ENCODE measurements at places on chromosomes 5 and 9.
A peak's percentile ranks its signal among the peaks of the same experiment; 100 is the strongest.

DNA sequence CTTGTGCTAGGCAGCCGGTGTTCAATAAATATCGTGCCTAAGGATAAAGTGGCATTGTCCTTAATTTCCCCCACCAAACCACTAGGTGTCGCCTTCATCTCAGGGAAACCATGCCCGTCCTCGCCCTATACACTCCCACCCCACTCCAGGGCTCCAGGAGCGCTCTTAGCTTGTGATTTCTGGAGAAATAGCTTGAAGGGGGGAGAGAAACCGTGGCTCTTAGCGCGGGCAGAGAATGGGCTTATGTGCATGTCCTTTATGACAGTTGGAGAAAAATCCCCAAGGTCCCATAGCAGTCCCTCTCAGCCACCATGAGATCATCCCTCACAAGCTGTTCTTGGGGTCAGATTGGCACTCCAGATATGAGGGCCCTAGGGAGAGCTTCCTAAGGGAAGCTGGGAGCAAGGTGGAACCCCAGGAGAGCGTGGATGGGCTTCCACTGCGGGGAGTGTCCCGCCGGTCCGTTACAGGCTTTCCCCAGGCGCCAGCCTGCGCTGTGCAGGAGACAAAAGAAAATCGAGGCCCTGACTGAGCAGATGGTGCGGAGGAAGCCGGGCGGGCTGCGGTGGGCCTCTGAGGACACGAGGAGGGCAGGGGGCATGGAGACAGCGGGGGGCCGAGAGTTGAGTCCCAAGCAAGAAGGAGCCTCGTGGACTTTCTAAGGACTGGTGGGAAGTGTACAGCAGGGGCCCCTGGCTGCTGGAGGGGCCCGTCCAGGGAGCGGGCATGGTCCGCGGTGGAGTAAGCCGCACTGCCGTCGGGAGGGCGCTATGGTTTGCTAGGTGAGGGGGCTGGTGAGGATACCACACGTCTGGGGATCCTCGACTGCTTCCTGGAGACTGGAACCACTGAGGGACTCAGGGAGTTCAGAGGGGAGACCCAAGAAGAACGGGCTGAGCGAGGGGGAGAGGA is 750 bp upstream of the NPR2 start:
- DNase-seq, result no peak

GRCh38 chr5:56247592-56247991 is 14.5 kb upstream of the ANKRD55 start:
- DNase-seq, result no peak

GRCh38 chr5:87650284-87650683 is 237.6 kb upstream of the CCNH start:
- peak; percentile 50 for DNase-seq

GRCh38 chr5:25568989-25569625 is 924.3 kb upstream of the CDH10 start:
- DNase-seq, result no peak

DNA sequence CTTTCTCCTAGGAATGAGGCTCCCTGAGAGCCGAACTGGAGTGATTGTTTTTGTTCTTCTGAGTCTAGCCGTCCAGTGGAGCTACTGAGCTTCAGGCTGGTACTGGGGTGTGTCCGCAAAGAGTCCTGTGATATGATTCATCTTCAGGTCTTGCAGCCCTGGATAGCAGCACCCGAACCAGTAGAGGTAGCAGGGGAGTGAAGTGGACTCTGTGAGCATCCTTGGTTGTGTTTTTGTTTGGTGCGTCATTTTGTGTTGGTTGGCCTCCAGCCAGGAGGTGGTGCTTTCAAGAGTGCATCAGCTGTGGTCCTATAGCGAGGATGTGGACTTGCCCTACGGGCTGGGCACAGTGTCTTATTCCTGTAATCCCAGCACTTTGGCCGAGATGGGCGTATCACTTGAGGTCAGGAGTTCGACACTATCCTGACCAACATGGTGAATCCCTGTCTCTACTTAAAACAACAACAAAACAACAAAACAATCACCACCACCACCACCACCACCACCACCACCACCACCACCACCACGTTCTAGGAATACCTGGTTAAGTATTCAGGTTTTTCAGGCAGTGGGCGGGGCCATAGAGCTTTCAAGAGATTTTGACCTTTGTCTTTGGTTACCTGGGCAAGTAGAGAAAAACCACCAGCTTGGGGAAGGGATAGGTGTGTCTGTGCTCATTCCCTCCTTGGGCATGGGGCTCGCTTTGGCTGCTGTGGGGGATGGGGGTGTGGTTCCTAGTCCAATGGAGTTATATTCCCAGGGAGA is 154.0 kb downstream of the WDR70 start:
- DNase-seq, result no peak

GRCh38 chr9:104766025-104766424 is 2.1 kb downstream of the NIPSNAP3B start:
- no peak for DNase-seq

- no peak for DNase-seq
These were observed 13.6 kb upstream of the VDAC1 start for GRCh38 chr5:134018154-134018985.

DNA sequence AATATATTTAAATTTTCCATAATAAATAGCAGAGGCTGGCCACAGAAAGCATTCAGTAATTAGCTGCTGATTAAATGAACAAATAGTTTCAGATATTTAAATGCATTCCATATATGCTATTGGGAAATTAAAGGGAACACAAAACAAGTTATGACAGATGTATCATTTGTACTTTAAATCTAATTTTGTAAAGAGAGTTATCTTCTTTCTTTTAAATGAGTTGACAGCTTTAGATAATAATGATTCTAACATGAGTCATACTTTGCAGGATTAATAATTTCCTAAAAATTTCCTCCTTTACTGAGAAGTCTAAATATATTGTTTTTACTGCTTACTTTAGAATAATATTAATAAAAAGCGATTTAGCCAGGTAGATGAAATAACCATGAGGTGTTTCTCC is 320.1 kb downstream of the ADAMTS6 start:
- DNase-seq, result no peak

- DNase-seq, result no peak
These were observed 30.4 kb upstream of the NOTCH1 start for GRCh38 chr9:136576269-136576626.

DNA sequence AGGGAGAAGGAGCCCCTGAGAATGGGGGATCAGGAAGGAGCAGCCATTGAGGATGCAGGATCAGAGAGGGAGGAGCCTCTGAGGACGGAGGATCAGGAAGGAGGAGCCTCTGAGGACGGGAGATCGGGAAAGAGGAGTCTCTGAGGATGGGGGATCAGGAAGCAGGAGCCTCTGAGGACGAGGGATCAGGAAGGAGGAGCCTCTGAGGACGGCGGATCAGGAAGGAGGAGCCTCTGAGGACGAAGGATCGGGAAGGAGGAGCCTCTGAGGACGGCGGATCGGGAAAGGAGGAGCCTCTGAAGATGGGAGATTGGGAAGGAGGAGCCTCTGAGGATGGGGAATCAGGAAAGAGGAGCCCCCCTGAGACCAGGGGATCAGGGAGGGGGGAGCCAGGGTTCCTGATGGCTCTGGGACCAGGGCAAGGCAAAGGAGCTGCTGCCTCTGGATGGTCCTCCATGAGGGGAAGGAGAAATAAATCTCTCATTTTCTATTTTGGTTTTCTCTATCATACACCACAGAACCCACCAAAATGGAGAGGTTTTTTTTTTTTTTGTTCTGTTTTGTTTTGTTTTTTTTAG is 22.6 kb upstream of the SARDH start:
- DNase-seq, result no peak

DNA sequence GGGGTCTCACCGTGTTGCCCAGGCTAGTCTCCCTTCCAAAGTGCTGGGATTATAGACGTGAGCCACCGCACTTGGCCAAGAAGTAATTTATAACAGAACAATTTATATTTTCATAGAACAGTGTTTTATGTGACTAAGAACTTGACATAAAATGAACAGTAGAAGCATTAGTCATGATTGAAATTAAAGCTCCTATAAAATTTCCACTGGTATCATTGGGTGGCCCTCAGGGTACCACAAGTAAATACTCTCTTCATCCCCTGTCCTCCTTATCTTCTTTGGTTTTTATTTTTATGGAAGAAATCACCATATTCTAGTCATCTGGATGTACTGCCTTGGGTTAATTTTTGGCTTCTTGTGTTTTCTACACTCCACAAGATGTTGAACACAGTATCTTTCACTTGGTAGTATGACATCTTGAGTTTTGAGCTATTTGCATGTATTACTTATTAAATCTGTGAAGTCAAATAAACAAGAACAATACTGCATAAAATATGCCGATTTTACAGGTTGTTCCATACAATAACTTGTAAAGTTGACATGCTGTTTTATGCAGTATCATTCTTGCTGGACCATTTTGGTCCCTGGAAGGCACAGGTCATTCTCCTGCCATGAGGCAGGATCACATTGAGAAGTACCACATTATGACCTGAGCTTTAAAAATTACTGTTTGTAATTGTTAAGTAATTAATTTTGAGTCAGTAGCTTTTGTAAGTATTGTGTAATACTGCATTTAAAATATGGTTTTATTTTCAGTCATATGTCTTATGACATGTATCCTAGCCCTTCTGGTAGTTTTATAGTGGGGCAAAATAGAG is 24.4 kb downstream of the LMNB1 start:
- no peak for DNase-seq

DNA sequence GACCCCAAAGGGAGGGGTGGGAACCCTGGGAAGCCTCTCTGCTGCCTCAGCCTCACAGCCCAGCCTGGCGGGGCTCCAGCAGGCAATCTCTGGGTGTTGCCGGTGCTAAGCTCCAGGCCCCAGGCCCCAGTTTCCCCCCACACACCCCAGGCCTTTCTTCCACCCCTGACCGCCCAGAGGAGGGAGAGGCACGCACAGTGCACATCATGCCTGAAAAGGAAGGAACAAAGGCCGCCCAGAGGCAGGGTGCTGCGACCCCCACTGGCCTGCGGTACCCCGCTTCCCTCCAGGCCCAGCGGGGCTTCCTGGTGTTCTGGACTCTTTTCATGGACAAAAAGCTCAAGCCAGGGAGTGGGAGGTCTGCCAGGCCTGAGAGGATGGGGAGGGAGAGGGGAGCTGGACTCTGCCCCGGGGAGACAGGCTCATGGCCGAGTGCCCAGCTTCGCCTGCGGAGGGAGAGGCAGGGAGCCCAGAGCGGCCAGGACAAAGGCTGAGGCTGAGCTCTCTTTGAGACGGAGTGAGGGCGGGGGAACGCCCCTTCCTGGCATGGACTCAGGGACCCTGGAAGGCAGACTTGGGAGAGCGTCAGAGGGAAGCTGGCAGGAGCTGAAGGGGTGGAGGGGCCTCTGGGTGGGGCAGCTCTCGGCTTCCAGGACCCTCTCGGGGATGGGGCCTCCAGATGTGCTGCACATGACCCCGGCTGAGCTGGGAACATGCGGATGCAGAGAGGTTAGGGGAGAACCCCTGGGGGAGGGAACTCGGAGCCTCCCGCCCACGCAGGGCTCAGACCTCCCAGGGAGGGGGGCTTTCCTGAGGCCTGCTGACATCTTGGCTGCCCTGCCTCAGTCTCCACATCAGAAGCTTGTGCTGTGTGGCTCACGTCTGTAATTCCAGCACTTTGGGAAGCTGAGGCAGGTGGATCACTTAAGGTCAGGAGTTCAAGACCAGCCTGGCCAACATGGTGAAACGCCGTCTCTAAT is 1.8 kb upstream of the ENTPD2 start:
- no peak for DNase-seq

GRCh38 chr5:171306166-171306565 is 2.9 kb upstream of the TLX3 start:
- no peak for DNase-seq

DNA sequence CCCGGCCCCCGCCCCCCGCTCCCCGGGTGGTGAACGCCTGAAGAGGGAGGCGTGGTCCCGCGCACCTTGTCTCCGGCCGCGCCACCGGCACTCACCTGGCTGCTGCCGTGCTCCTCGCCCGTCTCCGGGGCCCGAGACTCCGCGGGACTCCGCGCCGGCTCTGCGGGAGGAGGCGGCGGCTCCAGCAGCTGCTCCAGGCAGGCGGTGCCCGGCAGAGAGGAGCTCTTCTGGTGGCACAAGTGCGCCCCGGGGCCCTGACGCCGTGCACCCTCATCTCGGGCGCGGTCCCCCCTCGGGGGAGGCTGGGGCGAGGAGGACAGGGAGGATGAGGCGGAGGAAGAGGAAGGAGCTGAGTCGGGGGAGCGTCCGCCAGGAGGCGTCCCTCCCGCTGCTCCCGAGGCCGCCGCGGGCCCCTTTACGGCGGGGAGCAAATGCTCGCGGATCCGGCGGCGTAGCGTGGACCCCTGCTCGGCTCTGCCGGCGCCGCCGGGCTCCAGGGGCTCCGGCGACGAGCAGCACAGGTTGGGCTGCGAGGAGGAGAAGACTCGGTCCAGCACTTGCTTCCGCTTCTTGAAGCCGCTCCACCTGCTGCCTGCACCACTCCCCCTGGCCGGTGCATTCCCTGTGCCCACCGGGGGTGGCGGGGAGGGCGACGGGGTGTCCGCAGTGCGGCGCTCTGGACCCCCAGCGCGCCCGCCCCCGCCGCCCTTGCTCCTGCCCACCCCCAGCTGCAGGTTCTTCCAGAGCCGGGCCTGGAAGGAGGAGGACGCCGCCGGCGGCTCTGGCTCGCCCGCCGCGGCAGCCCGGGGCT is 928 bp downstream of the MCTP1 start:
- DNase-seq, result no peak
